ENCODE measurements at places on chromosomes 7 and 10. TPM values are rescaled to one million over a fixed set of nuclear protein-coding genes. Genes with fewer than 3 reads are reported as not detected.

The ZNF212 gene
- total RNA-seq: 13.2 TPM

GRCh38 chr10:43123361-43124093, 14.7 kb upstream of the CSGALNACT2 start:
- H3K4me3 ChIP-seq: peak overlapping the region; percentile 37
- H3K36me3 ChIP-seq: no peaks in the 10 kb centered on the region
- DNase-seq: peak; percentile 52
- peaks cover 14% of the 10 kb centered on the region for H3K27me3 ChIP-seq
- peak overlapping the region; percentile 28 for H3K27ac ChIP-seq
- H3K4me1 ChIP-seq: peaks cover 31% of the 10 kb centered on the region

GRCh38 chr7:37052705-37053104, 328.4 kb upstream of the AOAH start:
- no peaks in the 10 kb centered on the region for H3K36me3 ChIP-seq
- H3K27me3 ChIP-seq: no peaks in the 10 kb centered on the region

GRCh38 chr10:112497347-112497950, 50.4 kb downstream of the VTI1A start:
- no peaks in the 10 kb centered on the region for H3K27me3 ChIP-seq
- no peaks in the 10 kb centered on the region for H3K4me1 ChIP-seq
- DNase-seq: no peak
- no peaks in the 10 kb centered on the region for H3K36me3 ChIP-seq
- H3K27ac ChIP-seq: no peak overlapping the region

The PDGFA gene
- total RNA-seq: 7.6 TPM

GRCh38 chr7:154489897-154490296, 437.7 kb downstream of the DPP6 start:
- no peak overlapping the region for H3K27ac ChIP-seq
- peaks cover 21% of the 10 kb centered on the region for H3K36me3 ChIP-seq
- no peaks in the 10 kb centered on the region for H3K4me1 ChIP-seq
- H3K4me3 ChIP-seq: no peak overlapping the region
- DNase-seq: no peak

GRCh38 chr7:2149672-2150444, 82.9 kb downstream of the MAD1L1 start:
- no peak for DNase-seq
- peaks cover 25% of the 10 kb centered on the region for H3K4me1 ChIP-seq
- no peak overlapping the region for H3K4me3 ChIP-seq
- peaks cover 6% of the 10 kb centered on the region for H3K36me3 ChIP-seq

The OAT gene
- total RNA-seq: 49.2 TPM

- H3K4me1 ChIP-seq: peaks cover 17% of the 10 kb centered on the region
- H3K4me3 ChIP-seq: no peak overlapping the region
- no peak for DNase-seq
- H3K36me3 ChIP-seq: no peaks in the 10 kb centered on the region
- H3K27ac ChIP-seq: no peak overlapping the region
Measured at GRCh38 chr10:14671386-14671831, 103.3 kb downstream of the FAM107B start.

DNA sequence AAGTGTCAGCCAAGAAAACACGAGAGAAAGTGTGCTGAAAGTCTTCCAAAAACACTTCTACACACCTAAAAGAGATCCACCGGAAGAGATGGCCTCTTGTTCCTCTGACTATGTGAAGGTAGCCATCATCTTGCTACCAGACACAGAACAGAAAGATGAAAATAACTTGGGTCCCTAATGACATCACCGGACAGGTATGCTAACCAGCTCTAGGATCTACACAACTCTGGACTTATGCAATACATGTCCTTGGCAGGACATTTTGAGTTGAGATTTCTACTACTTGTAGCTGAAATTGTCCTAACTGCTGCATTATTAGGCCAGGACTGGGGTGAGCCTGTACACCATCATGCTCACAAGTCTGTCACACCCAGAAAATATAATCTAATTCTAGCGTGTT, 358.7 kb downstream of the ELMO1 start:
- H3K27ac ChIP-seq: no peak overlapping the region
- H3K4me1 ChIP-seq: peaks cover 4% of the 10 kb centered on the region
- no peak overlapping the region for H3K4me3 ChIP-seq
- H3K27me3 ChIP-seq: no peaks in the 10 kb centered on the region
- no peak for DNase-seq

The EEPD1 gene
- 63.9 TPM for total RNA-seq

The TRIM73 gene
- 11.2 TPM for total RNA-seq

DNA sequence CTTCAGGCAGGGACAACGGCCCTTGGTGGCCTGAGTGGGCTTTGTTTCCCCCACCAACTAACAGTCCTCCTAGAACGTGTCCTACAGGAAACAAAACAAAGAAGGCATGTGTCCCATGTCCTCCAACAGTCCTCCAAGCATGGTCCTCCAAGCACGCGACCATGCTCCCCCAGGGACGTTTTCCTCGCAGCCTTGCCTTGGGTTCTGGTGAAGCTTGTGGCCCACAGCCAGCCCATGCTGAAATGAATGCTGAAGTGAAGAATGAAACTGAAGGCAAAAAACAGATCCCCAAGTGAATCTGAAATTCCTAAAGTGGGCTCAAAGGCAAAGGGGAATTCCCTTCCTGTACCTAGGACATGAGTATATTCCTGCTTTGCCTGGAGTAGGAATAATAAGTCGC, 176.6 kb downstream of the JCAD start:
- no peak overlapping the region for H3K4me3 ChIP-seq
- peaks cover 13% of the 10 kb centered on the region for H3K4me1 ChIP-seq
- H3K27ac ChIP-seq: no peak overlapping the region
- H3K36me3 ChIP-seq: no peaks in the 10 kb centered on the region
- H3K27me3 ChIP-seq: peaks cover 4% of the 10 kb centered on the region
- no peak for DNase-seq

DNA sequence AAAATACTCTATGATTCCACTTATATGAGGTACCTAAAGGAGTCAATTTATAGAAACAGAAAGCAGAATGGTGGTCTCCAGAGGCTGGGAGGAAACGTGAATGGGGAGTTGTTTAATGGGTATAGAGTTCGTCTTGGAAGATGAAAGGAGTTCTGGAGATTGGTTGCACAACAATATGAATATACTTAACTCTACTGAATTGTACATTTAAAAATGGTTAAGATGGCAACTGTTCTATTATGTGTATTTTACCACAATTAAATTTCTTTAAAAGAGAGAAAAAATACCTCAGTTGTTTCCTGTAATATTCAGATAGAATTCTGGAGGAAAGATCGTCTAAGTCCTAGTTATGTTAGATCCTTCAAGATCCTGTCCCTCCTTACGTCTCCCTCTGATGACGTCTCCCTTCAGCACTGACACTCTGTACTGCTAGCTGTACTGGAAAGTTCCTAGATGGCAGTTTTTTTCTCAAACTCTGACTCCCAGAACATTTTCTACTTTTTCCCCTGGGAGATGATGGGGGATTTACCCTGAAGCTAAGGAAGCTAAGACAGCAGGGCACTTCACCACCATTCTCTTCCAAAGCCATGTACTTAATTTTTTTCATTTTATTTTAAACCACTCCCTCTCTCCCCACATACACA, 53.2 kb upstream of the CAV2 start:
- DNase-seq: no peak
- peaks cover 6% of the 10 kb centered on the region for H3K4me1 ChIP-seq
- no peak overlapping the region for H3K4me3 ChIP-seq
- H3K27ac ChIP-seq: no peak overlapping the region
- no peaks in the 10 kb centered on the region for H3K36me3 ChIP-seq

The ZNF680 gene
- 16.3 TPM for total RNA-seq

The ST8SIA6 gene
- total RNA-seq: not detected

GRCh38 chr7:6556196-6556595, 4.9 kb upstream of the GRID2IP start:
- H3K4me3 ChIP-seq: no peak overlapping the region
- peaks cover 4% of the 10 kb centered on the region for H3K4me1 ChIP-seq
- H3K36me3 ChIP-seq: no peaks in the 10 kb centered on the region
- peaks cover 2% of the 10 kb centered on the region for H3K27me3 ChIP-seq
- H3K27ac ChIP-seq: no peak overlapping the region
- no peak for DNase-seq
